ENCODE measurements at places on chromosomes 6 and 20.
A peak's percentile ranks its signal among the peaks of the same experiment; 100 is the strongest.

- DNase-seq = no peak
Measured at GRCh38 chr6:47440719-47441118, 36.9 kb upstream of the CD2AP start.

- DNase-seq = no peak
Measured at GRCh38 chr6:117498159-117498558, 15.7 kb downstream of the DCBLD1 start.

GRCh38 chr6:154673919-154674318 is 59.3 kb upstream of the SCAF8 start:
- no peak for DNase-seq

DNA sequence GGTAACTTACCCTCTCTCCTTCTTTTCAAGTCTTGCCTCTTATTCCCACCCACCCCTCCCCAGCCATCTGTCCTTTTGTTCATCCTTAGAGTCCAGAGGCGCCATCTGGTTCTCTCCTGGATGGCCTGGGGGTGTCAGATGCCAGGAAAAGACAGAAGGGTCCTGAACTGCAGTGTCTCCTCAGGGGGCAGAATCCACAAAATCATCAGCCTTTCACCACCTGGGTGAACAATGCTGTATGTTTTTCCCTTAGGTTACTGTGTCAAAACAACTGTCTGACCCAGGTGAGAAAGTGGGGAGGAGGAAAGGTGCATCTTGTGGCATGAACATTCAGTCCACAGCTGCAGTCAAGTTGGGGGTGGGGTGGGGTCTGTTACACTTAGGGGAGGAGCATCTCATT is 47.9 kb upstream of the FYN start:
- DNase-seq = no peak

DNA sequence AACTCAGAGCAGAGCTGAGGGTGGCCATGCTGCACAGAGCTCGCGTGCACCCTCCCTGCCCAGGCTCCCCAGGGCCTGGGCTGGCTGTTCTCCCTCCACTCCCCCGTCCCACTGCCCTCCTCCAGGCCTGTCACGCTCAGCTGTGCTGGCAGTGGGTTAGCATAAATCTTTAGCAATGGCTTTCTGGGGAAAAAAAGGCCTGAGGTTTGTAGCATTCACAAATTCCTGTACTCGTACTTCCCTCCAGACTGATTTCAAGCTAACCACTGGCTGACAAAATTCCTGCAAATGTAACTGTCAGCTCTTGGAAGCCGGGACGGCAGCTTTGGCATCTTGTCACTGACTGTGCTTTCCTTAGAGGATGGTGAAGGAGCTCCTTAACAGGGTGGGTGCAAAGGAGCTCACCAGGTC is 22.3 kb upstream of the SMOC2 start:
- DNase-seq = no peak

DNA sequence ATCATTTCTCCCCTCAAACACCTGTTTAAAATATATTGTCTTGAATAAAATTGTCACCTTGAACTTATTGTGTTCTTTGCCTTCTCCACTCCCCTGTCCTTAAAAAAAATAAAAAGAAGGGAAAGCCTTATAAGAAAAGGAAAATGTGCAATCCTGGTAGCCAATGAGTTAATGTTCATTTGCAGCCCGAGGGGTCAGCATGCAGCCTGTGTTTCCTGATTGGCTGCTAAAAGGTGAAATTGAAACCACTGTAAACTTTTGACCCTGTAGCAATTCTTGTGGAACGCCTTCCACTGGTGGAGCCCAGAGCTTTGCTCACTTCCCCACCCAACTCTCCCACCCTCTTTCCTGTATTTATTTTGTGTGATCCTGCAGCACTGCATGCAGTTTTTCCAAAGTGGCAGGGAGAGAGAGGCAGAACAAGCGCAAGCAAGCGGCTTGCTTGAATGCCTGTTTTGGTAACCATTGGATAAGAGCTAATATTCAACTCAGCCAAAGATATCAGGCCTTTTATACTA is 74.9 kb downstream of the NCOA3 start:
- peak; percentile 3 for DNase-seq

DNA sequence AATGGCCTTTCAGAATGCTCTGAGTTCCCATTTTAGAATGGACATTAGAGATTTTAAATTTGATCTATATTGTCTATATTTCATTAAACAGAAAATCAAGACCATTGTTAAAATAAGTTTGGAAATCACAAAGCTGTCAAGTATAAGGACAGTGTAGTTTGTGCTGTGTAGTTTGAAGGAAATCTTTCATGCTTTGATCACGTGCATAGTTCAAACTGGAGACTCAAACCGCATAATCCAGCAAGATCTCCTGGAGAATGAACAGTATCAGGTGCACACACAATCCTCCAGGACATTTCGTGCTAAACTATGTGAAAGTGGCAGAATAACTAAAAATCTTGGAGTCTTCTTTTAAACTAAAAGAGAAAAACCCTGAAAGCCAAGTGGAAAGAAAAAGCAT is 60.8 kb upstream of the TBXT start:
- no peak for DNase-seq

DNA sequence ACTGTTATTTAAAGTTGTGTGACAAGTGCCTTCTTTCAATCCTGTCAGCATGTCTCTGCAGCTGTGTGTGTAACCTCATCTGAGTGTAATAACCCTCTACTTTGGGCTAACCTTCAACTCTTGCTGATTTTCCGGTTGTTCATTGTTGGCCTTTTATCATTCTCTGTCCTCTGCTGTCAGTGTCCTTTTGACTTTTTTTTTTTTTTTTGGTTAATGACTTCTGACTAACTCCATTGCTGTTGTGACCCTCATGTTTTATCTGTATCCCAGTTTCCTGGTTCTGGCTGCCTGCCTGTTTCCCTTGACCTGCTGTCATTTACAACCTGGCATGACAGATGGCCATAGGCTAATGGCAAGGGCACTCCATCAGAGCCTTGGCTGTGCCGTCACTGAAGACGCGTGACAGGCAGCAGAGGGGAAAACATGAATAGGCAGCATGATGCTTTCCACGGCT is 145.7 kb upstream of the MAN1A1 start:
- peak; percentile 64 for DNase-seq

GRCh38 chr6:7110092-7110792 is 2.5 kb downstream of the RREB1 start:
- no peak for DNase-seq

DNA sequence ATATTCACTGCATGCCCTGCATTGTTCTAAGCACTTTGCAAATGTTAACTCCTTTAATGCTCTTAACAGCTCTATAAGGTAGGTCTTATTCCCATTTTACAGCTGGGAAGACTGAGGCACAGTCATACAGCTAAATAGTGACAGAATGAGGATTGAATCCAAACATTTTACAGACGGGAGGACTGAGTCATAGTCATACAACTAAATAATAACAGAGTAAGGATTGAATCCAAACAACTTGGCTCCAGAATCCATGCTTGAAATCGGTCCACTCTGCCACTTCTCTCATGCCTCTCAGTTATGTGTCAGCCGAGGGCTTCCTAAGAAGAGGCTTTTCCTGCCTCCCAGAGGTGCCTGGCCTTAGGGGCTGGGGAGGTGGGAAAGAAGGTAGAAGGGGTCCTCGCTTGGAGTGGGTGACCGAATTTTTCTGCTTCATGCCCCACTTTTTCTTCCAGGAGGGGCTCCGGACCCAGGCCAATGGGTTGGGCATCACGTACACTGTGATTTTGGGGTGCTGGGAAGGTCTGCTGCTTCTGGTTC is 137.4 kb upstream of the RNF24 start:
- no peak for DNase-seq

DNA sequence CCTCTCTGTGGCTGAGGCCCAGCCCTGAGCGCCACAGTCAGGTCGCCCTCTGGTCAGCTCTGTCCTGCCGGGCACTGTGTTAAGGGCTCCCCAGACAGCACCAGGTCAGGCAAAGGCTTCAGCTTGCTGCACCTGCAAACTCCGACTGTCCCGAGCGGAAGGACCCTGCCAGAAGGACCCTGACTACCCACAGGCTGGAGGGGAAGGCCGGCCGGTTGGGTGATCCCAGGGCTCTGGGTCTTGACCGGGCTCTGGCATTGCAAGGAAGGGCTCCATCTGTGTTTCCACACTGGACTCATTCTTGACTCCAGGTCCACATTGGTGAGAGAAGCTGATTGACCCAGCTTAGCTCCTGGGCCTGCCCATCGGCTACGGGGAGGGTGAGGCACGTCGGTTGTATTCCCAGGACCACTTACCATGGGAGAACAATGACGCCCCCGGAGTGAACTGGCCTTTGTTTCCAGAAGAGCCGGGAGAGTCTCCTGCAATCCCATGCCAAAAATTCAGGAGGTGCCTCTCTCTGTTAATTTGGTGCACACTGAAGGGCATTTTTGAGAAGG is 229.8 kb downstream of the TAF4 start:
- no peak for DNase-seq

GRCh38 chr6:30238178-30238795 is 25.1 kb upstream of the TRIM26 start:
- no peak for DNase-seq

GRCh38 chr20:40678286-40678875 is 10.7 kb downstream of the MAFB start:
- DNase-seq = no peak

- no peak for DNase-seq
Measured at GRCh38 chr6:167714152-167714551, 112.6 kb upstream of the AFDN start.

DNA sequence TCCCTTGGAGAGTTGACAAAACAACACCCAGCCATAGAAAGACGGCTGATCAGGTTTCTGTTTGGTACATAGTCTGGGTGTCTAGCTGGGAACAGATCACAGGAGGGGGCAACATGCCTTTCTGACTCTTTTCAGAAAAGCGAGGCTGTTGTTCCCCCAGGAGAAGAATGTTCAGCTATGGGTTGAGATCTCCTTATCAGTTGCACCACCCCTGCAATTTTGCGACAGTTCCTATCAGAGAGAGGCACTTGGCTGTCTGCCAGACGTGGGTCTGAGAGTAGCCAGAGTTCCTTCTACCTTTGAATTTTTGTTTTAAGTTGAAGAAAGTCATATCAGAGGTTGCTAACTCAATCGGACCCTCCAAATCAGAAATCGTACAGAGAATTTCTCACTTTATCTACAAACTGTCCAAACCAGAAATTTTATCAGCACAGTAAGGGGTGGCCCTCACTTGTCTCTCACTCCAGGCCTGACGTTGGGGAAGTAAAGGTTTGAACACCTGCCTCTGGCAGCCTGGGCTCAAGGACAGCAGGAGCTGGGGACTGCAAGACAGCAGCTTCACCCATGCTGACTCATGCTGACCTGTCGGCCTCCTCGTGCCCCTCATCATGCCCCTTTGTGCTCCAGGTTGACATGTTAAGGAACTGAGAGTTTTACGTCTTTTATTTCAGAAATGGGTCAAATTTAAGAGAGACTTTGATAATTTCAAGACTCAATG is 42.3 kb downstream of the TMC2 start:
- DNase-seq = no peak

- no peak for DNase-seq
Measured at GRCh38 chr20:59640267-59640666, 35.9 kb downstream of the PHACTR3 start.

- peak; percentile 43 for DNase-seq
Measured at GRCh38 chr6:31070711-31071197, 41.6 kb downstream of the C6orf15 start.

DNA sequence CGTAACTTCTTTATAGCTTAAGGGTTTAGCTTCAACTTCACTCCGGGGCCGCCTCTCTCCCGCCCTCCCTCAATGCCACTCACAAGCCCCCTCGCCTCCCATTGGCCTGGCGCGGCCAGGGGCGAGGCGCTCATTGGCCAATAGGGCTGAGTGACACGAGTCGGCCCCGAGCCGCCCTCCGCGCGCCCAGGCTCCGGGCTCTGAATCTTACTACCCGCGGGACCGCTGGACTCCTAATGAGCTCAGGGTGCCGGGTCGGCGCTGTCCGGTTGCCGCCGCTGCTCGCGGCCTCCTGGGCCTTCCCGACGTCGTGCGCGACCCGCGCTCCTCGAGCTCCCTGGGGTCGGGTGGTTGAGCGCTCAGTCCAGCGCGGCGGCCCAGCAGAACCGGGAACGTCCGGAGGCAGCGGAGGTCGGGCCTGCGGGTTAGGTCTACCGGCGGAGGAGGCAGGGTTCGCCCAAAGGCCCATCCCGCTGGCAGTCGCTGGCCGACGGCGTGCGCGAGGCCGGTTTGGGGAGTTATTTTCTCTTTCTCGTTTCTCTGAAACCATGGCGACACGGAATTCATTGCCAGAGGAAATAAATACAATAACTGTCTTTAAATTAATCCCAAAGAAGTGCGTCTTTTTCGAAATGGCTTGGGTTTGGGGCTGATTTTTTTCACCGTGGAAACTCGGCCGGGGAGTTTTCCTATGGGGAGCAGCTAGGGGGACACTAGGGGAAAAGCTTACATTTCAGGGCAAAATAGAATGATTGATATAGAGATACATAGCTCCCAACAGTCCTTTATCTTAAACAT is at the start of gene SIM1:
TSS of gene SIM1 (minus strand) at position 19 of the 798 bp plus-strand sequence. CDS start 1,453 bp downstream, outside the sequence.
- no peak for DNase-seq

DNA sequence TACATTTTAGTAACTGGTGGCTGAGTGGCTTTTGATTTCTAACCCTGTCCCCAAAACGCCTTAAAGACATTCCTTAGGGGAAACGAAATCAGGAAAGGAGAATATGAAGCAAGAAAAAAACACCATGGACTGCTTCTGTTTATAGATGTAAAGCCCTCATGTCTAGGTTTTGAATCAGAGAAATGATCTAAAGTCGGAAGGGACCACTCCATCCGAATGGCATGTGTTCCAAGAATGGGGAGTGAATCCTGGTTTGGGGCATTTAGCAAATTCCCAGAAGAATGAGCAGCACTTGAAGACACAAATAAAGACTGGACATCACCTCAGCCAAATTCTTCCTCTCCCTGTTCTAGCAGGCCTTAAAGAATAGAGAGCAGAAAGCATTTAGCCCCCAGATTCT is 65.6 kb downstream of the CAP2 start:
- DNase-seq = no peak

GRCh38 chr6:135093578-135093977 is 39.0 kb upstream of the HBS1L start:
- no peak for DNase-seq

DNA sequence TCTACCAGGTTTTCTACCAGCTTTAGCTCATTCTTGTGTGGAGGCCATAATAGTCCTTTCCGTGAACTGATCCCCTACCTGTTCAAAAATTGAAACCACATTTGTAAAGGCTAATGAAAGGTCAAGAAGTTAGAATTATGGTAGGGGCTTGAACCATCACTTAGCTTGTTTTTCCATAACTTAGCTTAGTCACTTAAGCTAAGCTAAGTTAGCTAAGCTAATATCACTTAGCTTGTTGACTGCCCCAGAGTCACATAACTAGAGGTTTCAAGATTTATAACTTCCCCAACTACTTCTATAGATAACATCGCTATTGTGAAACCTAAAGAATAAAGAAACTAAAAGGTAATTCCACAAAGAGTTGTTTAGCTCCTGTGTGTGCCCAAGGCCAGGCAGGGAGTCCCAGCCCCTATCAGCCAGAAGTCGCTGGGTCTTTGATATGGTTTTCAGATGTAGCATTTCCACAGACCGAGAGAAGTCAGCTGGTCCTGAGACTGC is 131.8 kb downstream of the VEGFA start:
- DNase-seq = no peak

DNA sequence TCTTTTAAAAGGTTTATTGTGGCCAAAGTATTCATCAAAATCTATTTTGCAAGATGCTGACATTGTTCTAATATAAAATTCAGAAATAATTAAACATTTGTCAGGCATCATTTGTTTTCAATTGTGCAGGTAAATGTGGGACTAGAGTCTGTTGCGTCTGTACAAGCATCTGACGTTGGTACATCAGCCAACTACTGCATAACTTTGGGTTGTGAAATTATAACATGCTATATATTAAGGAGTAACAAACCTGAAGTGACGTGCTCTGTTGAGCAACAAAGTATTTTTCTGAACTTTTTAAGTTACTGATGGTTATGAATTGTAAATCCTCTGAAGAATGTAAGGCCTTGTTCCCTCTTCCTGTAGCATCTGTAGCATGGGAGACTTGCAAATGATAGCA is 66.0 kb downstream of the RNF182 start:
- DNase-seq = no peak

Measured in C1 segment of cervical spinal cord (tissue), 14 donors.